PC-3 (cell line): ENCODE measurements at places on chromosomes 3 and 15. TPM values are rescaled to one million over a fixed set of nuclear protein-coding genes. Genes with fewer than 3 reads are reported as not detected.

The KLF15 gene
- total RNA-seq: 0.12 TPM in 1 of 2 replicates, not detected in the other

The PLSCR5 gene
- not detected in 2 replicates for total RNA-seq

The TM6SF1 gene
- total RNA-seq: not detected in 2 replicates

The HEMK1 gene
- total RNA-seq: 20.3 and 22.2 TPM in 2 replicates

The C3orf22 gene
- not detected in 2 replicates for total RNA-seq

The RNF111 gene
- 13.3 and 18.3 TPM in 2 replicates for total RNA-seq

The SRGAP3 gene
- 7.5 and 9.6 TPM in 2 replicates for total RNA-seq

The TICRR gene
- 14.3 and 18.4 TPM in 2 replicates for total RNA-seq

The CIDEC gene
- total RNA-seq: not detected in 2 replicates

The CD96 gene
- not detected in 2 replicates for total RNA-seq

The ZBED2 gene
- total RNA-seq: 0.35 and 0.69 TPM in 2 replicates

The IL5RA gene
- not detected in 2 replicates for total RNA-seq

The DLG1 gene
- 60.8 and 77.8 TPM in 2 replicates for total RNA-seq

The GOLGA8M gene
- 0.51 TPM in 1 of 2 replicates, not detected in the other for total RNA-seq
